Substantia nigra (tissue), 51 donors: ENCODE measurements at places on chromosomes 3 and 15.

- DNase-seq, result no peak
Observed at GRCh38 chr3:34053626-34054025, 255.2 kb downstream of the PDCD6IP start.

DNA sequence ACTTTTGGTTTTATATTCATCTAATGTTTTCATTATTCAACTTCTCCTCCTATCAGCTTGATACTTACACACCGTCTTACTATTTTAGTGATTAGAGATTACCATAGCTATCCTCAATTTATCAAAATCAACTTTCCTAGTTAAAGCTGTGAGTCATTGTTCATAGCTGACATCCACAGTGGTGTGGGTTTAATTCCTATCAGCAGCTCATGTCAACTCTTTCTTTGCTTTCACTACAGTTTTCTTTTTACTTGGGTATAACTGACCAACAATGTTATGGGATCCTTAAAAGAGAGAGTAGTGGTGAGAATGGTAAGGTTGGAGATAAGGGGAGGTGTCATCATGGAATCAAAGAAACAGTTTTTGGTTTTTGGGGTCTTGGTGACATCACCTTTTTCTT is 112.7 kb downstream of the NFKBIZ start:
- no peak for DNase-seq

GRCh38 chr3:126063358-126063965 is 20.5 kb downstream of the SLC41A3 start:
- DNase-seq, result no peak

GRCh38 chr3:48077815-48078214 is 61.6 kb upstream of the MAP4 start:
- DNase-seq, result no peak

DNA sequence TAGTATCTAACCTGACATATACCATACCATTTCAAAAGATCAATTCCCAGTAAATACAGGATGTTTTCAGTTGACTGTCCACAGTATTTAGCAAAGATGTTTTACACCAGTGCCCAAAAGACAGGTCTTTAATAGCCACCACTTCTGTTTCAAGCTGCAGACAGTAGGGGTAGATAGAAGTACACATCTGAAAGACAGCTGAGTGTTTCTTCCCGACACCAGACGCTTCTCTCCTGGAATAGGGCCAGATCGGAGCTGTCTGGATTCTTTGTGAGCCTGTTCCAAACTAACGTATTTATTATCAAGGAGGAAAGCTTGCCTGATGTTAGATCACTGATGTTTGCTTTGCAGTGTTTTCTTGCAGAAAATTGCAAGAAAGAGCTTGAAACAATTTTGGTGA is 136.1 kb upstream of the RBMS3 start:
- no peak for DNase-seq

DNA sequence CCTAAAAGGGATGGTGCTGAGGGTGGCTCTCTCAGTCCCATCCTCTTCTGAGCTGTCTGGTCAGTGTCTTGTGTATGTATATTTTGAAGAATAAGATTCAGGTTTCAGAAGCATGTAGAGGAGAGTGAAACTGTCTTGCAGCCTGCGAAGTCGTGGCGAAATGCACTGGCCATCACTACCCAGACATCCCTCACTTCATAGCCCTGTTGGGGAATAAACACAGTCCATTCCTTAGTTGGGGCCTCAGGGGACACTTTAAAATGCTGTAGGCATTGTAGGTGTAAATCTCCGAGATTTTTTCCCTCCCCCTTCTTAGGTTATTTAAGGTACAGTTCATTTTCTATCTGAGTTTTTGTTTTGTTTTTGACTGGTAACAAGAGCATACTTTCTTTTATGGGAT is 93.8 kb downstream of the DNASE1L3 start:
- no peak for DNase-seq

- no peak for DNase-seq
Observed at GRCh38 chr3:177221744-177222143, 24.5 kb upstream of the TBL1XR1 start.

GRCh38 chr15:64651601-64652191 is 123.7 kb downstream of the RBPMS2 start:
- no peak for DNase-seq

GRCh38 chr3:12898290-12898964 is 57.1 kb upstream of the RPL32 start:
- no peak for DNase-seq

DNA sequence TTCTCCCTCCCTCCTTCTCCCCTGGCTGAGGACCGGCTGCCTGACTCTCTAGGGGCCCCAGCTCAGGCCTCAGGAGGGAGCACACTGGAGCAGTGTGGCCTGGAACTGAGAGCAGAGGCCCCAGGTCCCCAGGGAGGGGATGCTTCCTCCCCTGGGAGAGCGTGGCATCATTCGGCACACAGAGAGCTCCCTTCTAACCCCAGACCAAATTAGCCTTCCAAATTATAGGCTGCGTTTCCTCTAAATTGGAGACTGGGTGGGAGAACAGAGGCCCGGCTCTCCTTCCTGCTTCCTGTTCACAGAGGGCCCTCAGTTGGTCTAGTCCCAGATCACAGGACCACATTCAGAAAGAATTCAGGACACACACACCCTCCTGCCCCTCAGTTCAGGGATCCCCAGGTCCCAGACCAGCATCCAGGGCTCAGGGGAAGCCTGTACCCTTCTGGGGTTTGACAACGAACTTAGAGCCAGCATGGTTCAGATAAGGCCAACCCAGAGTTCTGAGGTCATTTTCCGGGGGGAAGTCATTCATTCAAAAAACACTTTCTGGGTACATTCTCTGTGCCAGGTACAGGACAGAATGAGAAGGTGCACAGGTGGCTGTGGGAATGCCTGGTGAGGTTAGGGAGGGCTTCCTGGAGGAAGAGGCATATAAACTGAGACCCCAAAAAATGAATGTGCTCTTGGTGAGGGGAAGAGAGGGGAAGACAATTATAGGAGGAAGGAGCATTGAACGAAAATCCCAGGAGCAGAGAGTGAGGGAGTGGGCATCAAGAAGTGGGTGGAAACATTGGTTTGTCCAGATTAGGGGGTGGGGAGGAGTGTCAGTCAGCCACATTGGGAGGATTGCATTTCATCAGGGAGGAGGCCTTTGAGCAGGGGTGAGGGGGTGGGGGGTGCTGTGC is 28.4 kb upstream of the RPL29 start:
- DNase-seq, result no peak

DNA sequence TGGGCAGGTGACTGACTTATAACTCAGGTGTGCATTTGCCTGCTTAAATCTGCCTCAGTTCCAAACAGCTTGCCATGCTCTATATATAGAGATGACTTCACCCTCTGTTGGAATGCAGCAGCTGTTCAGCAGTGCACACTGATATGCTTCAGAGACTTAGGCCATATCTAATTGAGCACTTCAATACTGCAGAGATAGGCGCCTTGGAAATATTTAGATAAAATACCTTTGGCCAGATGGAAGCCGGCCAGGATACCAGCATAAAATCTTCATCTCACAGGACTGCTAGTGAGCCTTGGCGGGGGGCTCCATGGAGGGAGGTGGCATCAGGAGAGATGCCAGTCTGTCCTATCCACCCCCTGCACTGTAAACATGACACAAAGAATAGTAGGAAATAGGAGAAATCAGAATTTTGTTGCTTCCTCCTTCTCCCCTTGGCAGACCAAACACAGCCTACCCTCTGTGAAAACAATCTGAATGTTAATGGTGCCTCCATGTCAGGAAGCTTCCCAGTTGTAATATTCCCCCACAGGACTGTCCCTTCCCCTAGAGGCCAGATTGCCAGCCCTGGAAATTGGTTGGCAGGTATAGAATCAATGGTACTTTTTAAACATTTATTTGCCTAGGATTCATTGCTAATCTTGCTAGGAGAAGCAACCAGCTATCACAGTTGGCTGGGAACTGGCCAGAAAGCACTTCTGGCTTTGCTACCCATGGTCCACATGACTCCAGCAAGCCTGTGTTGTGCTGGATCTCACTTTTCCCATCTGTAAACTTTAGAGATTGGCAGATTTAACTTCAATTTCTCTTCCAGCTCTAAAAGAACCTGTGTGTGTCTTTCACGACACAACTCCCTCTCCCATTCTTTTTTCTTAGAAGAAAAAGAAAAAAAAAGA is 215.5 kb upstream of the KCNMB2 start:
- DNase-seq, result no peak
